ENCODE measurements at places on chromosomes 4 and X.

DNA sequence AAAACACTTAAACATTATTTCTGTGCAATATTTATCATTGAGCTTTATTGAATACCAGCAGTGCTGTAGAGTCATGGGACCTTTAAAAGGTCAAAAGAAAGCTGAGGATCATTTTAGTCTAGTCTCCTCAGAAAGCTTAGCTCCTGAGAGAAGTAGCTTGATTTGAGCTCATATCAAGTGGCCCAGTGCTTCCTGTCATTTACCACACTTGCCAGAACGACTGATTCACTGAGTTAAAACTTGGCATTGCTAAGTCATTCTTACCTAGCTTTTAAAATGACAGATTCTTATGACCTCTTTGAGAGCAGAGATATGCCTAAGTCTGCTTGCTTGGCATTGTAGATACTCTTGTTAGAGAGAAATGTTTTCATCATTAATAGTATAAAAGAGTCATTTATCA is 15.2 kb downstream of the SEPTIN11 start:
- no peak for DNase-seq

DNA sequence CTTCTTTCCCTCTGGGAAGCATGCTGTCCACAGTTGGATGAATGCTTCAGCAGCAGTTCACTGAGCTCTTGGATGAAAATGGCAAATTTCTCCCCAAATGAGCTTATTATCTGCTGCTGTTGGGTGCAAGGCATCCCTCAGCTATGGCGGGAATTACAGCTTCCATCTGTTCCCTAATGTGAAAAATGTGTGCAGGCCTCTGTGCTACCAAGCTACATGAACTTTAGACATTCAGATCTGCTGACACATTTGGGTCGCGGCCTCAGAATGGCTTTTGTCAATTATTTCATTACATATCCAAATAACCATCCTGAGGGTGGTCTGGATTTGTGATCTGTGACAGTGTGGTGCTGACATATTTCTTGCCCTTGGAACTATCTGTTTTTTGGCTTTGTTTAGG is 119.5 kb upstream of the SCML1 start:
- no peak for DNase-seq

DNA sequence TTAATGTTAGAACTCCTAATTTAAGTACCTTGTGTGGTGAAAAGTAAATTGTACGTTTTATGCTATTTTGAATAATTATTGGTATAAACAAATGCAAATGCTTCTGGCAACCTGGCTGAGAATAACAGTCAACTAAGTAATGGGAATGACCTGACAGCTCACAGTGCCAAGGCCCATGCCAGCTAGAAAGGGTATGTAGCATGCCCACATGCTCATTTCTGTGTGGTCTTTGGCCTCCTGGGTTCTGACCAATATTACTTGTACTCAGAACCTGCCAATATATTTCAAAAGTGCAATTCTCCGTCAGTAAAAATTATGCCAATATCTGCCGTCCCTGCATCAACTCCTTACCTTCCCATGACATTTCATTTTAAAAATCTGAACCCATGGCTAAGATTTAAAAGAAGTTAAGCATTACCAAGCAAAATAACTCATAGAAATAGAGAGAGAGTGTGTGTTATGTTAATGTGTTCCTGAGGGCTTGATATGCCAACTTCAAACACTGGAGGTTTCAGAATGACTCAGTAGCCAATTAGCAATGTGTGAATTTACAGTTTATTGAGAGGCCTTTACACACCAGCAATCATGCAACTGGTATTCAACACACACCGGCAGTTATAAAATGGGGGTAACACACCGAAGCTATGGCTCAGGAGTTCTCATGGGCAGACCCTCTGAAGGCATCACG is 820.8 kb downstream of the FSTL5 start:
- DNase-seq: no peak

GRCh38 chr4:123587983-123588494 is 191.4 kb downstream of the SPRY1 start:
- DNase-seq: peak; percentile 46

DNA sequence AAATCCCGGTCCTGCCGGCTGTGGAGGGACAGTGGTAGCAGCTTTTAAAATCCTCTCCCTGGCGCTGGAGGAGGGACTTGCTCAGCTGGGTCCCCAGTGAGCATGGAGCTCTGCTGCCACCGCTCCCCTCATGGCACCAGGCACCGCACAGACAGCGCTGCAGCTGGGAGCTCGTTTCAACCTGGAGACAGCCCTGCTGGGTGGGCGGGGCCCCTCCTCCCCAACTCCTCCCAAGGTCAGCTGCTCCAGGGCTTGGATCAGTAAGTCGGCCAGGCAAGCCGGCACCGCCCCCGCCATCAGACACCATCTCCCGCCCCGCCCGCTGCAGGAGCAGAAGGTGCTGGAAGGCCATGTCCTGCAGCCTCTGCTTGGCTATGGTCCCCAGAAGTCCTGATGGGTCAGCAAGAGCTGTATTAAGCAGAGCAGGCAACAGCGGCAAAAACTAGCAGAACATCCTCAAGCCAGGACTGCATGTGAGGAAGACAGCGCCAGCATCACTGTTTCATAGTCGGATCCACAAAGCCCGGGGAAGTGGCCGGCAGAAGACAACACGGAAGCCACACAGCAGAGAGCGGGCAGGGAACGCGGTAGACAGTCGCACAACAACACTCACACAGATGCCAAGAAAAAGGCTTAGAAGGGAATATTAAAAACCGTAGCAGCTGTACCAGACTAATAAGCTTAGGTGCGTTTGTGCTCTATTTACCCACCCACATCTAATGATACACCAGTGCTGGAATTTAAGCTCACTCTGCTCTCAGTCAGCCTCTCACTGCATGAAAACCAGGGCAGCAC is 16.2 kb downstream of the ZFYVE28 start:
- no peak for DNase-seq

DNA sequence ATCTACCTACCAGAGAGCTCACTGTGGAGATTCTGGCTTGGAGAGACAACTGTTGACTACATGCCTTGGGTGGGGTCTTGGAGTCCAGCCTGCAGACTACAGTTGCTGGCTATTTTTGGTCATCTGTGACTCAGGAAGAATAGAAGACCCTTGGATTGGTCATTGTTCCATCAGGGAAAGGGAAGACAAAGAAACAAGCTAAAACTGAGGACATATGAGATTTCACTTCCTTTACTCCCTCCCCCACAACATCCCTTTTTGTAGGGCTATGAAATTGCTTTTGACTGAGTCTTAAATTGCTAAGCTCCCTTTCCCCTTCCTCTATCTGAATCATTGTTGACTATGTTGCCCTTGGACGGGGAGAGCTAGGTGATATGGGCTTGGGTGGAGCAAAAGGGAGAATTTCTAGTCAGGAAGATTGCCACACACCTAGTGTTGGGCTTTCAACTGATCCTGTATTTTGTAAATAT is 11.7 kb downstream of the MSN start:
- no peak for DNase-seq

- DNase-seq: no peak
These were observed 41.3 kb downstream of the RBMX start for GRCh38 chrX:136839196-136839595.

DNA sequence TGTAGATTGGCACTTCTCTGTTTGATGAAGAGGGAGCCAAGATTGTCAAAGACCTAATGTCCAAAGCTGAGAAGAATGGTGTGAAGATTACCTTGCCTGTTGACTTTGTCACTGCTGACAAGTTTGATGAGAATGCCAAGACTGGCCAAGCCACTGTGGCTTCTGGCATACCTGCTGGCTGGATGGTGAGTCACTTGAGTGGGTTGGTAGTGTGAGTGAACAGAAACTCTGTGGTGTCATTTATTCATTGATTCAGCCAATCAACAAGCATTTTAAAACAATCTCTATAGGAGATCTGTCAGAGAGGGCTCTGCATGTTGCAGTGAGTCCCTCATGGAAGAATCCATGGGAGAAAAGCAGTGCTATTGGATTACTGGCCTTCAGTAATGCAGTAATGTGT is 16.3 kb downstream of the TAF9B start:
- DNase-seq: no peak

DNA sequence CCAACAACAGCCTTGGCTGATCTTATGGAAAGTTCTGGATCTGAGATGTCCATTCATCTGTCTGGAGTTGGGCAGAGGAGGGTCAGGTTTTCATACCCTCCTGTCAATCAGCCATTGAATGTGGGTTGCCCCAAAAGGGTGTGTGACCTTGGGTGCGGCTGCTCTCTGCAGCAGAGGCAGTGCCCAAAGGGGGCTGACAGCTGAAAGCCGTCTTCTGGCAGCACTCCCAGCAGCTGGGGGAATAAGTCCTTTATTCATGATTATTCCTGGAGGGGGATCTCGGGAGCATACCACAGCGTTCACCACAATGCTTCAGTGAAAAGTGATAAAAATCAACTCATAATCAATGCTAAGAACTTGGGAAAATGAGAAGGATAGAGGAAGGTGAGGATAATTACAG is 54.7 kb downstream of the OTC start:
- no peak for DNase-seq

- no peak for DNase-seq
These were observed 206.7 kb upstream of the CNKSR2 start for GRCh38 chrX:21167494-21167893.

- no peak for DNase-seq
These were observed 53.0 kb downstream of the POF1B start for GRCh38 chrX:85326234-85327059.

DNA sequence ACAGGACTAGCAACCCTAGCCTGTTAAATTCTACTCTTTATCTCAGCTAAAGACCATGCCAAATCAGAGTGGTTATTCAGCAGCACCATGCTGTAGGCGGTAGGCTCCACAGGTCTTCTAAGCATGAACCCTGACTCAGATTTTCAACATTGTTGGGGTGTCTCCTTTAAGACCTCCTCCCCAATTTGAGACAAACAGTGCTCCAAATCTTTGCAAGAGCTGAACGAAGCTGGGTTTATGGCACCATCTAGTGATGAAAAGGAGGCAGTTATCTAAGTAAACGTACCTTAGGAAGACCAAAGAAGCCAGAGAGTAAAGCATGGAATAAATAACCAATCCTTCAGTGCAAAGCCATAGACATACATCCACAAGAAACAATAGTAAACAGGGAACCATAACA is 334.5 kb upstream of the SLC7A11 start:
- peak; percentile 21 for DNase-seq

GRCh38 chrX:138127314-138127713 is 561.4 kb downstream of the ZIC3 start:
- no peak for DNase-seq

- DNase-seq: no peak
These were observed 82.7 kb downstream of the MXRA5 start for GRCh38 chrX:3263681-3264126.

DNA sequence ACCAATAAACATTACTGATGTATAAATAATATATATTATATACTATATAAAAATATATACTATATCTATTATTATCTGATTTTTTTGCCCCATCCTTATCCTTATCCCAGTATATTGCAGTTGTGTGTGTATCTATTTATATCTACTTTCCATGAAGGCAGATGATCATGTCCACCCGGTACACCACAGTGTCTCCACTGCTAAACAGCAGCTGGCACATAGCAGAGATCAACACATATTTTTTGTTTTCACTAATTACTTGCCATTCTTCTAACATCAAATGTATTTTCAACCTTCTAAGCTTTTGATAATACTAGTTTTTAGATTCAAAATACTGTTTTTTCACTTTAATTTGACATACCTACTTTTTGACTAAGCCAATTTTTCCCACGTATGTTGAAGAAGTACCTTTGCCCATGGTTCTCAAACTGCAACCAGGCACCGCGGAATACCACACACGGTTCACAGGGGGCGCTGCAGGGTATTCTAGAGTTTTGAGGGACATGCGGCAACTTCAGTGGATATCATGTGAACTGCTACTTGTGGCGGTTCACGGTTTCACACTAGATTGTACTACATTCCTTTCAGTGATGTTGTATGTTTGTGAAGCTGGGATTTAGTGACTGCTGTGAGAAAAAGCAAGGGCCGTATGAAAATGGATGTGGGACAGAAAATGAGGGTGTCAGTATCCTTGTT is 182.5 kb upstream of the NPY2R start:
- DNase-seq: no peak

- no peak for DNase-seq
These were observed 5.3 kb downstream of the DIAPH2 start for GRCh38 chrX:96689991-96690390.

DNA sequence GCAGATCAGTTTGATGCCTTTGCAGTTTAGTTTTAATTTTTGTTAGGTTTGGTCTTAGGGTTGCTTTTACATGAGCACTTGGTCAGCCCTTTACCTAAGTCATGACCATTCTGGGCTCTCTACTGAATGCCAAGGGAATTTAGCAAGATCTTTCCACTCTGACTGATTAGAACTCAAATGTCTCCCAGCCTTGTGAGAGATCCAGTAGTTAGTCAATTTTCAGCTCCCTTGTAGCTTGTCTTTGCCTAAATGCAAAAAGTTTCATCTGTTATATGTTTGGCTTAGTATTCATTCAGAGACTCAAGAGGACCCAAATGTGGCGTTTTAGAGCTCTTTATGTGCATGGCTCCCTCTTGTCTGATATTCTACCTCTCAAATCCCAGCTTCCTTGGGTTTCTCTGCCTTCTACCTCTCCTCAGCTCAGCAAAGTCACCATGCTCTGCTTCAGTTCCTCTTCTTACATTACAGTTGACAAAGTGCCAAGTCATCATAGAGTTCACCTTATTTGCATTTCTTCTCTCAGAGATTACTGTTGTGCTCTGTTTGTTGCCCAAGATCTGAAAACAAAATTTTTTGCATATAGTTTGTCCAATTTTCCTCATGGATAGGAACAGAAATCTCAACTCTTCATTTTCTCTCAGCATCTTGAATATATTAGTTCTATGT is 17.5 kb upstream of the JAKMIP1 start:
- no peak for DNase-seq

DNA sequence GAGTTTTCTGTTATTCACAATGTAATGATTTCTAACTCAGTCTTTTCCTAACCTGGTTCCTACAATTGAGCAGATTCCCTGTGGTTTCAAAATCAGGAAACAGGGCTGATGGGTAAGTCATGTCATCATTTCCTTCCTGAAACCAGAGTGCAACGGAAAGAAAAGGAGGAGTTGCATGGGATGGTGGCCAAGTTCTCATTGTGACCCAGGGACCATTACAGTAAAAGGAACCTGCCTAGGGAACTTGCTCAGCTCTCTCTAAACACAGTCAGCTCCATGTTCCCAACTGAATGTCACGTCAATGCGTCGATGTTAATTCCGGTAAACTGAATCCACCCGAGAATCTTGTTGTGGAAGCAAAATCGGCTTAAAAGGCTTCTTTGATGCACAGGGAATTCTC is 51.2 kb downstream of the LGI2 start:
- DNase-seq: no peak

- no peak for DNase-seq
These were observed 53.8 kb downstream of the APLN start for GRCh38 chrX:129600981-129601424.

DNA sequence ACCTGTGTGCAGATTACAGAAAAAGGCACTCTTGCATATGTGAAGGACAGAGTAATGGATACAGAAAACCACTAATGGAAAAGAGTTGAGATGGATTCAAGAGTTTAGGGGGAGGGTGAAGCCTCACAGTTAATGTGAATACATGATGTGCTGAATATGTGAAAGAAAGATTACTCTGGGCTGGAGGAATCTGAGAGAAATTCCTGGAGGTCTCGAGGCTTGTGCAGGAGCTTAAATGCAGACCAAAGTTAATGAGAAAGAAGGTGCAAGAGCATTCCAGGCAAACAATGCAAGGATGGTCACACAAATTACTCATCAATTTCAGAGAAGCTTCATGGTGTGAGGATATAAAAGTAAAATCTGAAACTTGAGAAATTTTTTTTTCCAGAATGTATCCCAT is 768.8 kb downstream of the STPG2 start:
- DNase-seq: no peak

- no peak for DNase-seq
These were observed 80.6 kb upstream of the DHX15 start for GRCh38 chr4:24664956-24665355.

- DNase-seq: no peak
These were observed 45.2 kb upstream of the HGFAC start for GRCh38 chr4:3396600-3396999.

- DNase-seq: no peak
These were observed 475.3 kb downstream of the EPHA5 start for GRCh38 chr4:65195002-65195401.
